ENCODE measurements at places on chromosomes 1 and 21. TPM values are rescaled to one million over a fixed set of nuclear protein-coding genes. Genes with fewer than 3 reads are reported as not detected.
A peak's percentile ranks its signal among the peaks of the same experiment; 100 is the strongest.

The PLPPR5 gene
- total RNA-seq, result not detected

The KCNN3 gene
- total RNA-seq, result not detected

DNA sequence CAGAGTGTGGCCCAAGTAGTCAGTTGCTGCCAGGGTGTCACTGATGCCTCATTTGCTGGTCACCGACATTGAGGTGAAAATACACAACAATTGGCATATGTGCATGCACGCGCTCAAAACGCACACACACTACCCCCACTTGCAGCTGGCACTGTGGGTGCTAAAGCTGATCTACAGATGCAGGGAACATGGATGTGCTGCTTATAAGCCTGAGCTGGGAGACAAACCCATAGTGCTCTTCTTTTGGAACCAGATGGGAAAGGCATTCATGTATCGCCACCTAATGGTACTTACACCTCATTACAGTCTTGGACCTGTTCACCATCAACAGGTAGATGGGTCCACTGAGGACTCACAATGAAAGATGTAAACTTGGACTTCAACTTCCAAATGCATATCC lies 70.3 kb upstream of the CAMK1G start:
- peak; percentile 61 for DNase-seq

DNA sequence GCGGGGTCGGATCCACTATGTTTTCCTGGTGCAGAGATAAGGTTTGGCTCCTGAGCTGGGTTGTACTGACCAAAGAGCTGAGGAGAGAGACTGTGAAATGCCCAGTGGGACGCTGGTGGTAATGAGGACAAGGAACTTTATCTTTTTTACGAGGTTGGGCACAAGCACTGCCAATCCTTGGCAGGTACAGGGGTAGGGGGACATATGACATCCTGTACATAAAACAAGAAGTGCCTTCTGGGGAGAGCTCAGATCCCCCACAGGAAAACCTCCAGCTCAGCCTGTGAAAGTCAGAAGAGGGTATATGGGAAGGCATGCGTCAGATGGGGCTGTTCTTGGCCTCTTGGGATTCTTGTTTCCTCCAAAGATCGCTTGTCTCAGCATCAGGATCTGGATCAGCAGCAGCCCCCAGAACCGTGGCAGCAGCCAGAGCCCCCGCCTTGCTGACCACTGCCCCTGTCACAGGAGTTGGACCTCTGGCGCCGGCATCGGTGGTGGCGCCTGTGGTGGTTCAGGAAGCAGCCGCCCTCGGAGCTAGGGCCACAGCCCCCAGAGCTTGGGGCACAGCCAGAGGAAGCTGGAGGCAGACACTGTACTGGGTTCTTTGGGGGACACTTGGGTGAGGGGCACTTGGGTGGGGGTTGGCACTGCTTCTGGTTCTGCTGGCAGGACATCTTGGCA lies 905 bp downstream of the LCE3E start:
- no peak for DNase-seq

DNA sequence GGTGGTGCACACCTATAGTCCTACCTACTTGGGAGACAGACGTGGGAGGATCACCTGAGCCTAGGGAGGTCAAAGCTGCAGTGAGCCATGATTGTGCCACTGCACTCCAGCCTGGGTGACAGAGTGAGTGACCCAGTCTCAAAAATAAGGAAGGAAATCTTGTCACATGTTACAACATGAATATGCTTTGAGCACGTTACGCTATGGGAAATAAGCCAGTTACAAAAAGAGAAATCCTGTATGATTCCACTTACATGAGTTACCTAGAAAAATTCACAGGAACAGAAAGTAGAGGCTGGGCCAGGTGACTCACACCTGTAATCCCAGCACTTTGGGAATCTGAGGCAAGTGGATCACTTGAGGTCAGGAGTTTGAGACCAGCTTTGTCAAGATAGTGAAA lies 6.7 kb upstream of the PADI6 start:
- no peak for DNase-seq

GRCh38 chr1:117611894-117612483 lies 6.1 kb downstream of the TENT5C start:
- no peak for DNase-seq

The PMF1 gene
- 44.4 TPM for total RNA-seq

The PKLR gene
- not detected for total RNA-seq

The TBX15 gene
- 38.7 TPM for total RNA-seq

Data from GM23248 (cell line).